ENCODE measurements at places on chromosomes 1 and 21. TPM values are rescaled to one million over a fixed set of nuclear protein-coding genes. Genes with fewer than 3 reads are reported as not detected.
A peak's percentile ranks its signal among the peaks of the same experiment; 100 is the strongest.

GRCh38 chr1:11527541-11528452 lies 48.8 kb downstream of the DISP3 start:
- no peak for DNase-seq

GRCh38 chr1:181056560-181056959 lies 22.8 kb downstream of the MR1 start:
- no peak for DNase-seq

DNA sequence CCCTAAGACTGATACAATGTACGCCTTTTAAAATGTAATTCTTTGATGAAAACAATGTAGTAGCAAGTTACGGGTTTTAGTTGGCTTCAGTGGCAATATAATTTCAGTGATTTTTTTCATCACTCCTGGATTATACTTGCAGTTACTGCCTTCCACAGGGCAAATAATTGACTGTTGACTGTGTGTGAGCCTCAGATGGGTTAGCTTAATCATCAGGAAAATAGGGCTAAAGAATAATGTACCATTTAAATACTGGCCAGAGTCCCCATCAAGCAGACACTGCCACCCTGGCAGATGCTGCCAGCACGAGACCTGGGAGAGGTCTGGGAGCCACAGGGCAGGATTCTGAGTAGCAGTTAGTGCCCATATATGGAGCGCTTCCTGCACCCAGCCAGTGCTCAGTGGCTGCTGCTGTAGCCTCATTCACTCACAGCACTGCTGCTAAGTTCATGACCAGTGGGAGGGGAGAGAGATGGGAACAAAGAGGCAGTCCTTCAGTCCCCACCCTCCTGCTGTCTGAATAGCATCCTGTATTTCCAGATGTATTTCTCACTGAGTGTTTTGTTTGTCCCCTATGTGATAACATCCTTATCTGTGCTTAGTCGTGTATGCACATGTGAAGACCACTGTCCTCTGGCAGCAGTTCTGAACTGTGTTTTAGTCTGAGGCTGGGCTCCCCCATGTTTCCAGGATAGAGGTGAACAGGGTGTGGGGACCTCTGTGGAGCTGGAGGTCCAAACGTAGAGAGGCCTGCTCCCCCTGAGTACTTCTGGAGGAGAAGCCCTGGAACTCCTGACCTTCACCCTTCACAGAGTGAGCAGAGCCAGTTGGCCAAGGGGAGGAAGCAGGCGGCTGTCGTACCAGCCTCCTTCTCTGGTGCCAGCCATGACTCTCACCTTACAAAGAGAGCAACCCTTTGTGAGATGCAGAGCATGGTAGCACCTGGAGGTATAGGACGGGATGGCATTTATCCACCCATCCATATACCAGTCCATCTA lies 80.4 kb downstream of the ADARB1 start:
- DNase-seq, result peak; percentile 3

- no peak for DNase-seq
Observed at GRCh38 chr1:15016526-15016925, 137.0 kb upstream of the TMEM51 start.

GRCh38 chr21:43304206-43304605 lies 122.7 kb downstream of the SIK1 start:
- no peak for DNase-seq

DNA sequence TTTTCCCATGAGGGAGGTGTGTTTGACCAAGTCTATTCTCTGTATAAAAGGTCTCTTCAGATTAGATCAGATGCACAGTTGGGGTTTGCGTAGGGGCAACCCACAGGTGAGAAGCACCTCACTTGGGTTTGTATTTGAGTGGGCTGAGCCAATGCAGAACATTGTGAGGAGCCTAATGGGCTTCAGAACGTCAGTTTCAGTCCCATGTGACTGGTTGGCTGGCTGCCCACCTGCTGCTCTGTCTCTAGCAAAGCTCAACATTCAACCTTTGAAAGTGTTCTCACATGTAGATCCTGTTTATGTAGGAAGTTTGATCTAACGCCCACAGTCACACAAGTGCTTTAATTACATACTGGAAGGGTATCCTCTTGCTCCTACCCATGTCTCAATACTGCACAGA lies 105.5 kb downstream of the FASLG start:
- DNase-seq, result peak; percentile 39

DNA sequence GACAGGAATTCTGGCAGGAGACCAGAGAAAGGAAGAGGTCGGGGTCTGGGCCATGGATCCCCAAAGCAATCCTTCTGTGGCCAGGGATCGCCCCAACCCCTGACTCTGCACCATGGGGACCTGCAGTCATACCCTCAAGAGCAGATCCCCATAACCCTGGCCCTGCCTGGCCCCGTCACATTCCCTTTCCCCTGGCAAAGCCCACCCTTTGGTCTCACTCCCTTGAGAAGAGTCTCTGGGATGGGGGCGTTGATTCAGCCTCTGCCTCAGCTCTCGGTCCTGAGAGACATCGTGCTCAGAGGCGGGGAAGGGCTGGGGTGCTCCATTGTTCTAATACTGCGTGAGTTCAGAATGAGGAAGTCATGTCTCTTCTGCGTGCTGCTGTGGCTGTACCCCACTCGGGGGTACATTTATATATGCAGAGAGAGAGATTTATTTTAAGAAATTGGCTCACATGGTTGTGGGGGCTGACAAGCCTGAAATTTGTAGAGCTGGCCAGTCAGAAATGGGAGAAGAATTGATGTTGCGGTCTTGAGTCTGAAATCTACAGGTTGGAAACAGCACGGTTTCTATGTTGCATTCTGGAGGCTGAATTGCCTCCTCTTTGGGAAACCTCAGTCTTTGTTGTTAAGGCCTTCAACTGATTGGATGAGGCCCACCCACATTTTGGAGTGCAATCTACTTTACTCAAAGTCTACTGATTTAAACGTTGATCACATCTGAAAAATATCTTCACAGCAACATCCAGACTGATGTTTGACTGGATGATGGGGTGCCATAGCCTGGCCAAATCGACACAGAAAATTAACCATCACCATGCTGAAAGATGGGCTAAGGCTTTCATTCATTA lies 4.2 kb upstream of the PADI2 start:
- no peak for DNase-seq

- no peak for DNase-seq
Observed at GRCh38 chr1:46043458-46044017, 88.9 kb downstream of the PIK3R3 start.

DNA sequence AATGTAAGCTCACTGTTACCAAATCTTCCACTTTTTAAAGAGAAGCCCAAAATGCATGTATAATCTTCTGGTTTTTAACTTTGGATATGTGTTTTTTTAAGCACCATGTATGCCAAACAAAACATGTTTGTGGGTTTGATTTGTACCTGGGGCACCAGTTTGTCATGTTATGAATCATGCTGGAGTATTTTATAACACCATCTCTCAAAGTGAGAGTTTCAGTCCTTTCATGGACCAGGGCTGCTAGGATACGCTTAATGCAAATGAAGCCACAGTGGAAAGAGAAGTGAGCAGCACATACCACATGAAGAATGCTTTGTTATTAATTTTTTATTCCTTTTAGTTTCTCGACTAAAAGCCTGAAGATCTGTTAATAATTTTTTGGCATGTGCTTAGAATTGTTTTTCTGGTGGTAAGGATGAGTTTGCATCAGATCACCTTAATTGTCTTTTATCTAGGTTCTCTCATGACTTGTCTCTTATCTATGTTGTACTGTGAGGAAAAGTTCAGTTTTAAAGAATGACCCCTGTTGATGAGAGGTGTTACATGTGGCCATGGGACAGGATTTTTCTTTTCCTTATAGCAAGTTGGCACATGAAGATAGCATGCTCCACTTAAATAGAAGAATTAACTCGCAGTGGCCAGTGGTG lies 2.0 kb upstream of the RABGAP1L start:
- DNase-seq, result no peak

GRCh38 chr1:33573661-33574060 lies 101.2 kb downstream of the ZSCAN20 start:
- no peak for DNase-seq

DNA sequence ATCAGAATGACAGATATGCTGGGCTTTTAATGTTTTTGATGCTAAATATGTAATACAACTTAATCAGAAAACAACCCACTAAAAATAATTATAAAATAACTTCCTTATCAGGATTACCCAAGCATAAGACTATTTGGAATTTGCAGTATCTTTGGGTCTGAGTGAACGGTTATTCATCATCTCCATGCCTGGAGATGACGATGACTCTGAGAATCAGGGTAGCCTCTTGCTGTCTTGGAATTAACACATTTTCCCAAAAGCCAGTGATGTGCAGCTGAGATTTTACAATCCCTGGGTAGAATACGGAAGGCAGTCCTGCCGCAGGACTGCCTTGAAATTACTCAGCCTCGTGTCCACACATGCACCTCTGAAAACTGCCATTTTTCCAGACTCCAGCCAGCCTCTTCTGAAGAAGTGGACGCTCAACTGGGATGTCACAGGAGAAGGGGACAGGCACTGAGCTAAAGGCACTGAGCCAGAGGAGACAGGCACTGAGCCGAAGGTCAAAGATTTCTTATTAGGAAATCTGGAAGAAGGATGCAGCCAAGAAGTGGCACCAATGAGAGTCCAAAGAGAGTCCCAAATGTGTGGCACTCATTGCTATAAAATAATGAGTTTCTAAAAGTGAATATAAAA lies 85.5 kb downstream of the PGBD5 start:
- no peak for DNase-seq

GRCh38 chr21:40054403-40054802 lies 187.2 kb downstream of the PCP4 start:
- DNase-seq, result peak; percentile 89

- no peak for DNase-seq
Observed at GRCh38 chr1:98058676-98059075, 137.8 kb upstream of the DPYD start.

DNA sequence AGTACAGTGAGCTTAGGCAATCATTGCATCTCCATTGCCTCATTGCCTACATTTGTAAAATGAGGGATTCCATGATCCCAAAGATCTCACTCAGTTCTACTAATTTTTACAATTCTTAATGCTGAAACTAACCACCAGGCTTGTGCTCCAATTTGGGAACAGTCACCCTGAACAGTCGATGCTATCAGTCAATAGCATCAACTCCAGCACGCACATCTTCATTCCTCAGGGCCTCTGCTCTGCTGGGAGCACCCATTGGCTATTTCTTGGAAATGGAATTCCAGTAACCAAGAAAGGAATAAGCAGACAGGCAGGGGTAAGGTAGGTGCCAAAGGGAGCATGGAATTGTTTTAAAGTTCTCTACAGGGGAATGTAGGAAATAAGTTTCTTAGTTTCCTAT lies 14.2 kb upstream of the ACKR1 start:
- no peak for DNase-seq

GRCh38 chr1:115829947-115830346 lies 11.0 kb downstream of the NHLH2 start:
- no peak for DNase-seq

GRCh38 chr21:32348604-32349332 lies 44.0 kb downstream of the URB1 start:
- DNase-seq, result no peak

NUF2 gene
- 1.1 TPM for polyA plus RNA-seq

LMX1A gene
- not detected for polyA plus RNA-seq

SON gene
- 108 TPM for polyA plus RNA-seq

TCHHL1 gene
- polyA plus RNA-seq, result not detected

MFAP2 gene
- polyA plus RNA-seq, result 2.7 TPM

MYCL gene
- polyA plus RNA-seq, result 1.7 TPM

TCEA3 gene
- 75.6 TPM for polyA plus RNA-seq

FAM177B gene
- 2.0 TPM for polyA plus RNA-seq

CLDN14 gene
- 0.48 TPM for polyA plus RNA-seq

DR1 gene
- polyA plus RNA-seq, result 10.2 TPM

ZBTB8B gene
- 0.15 TPM for polyA plus RNA-seq
